Activated CD8-positive, alpha-beta memory T cell treated with anti-CD3 and anti-CD28 coated beads, Interleukin-2, amount 10 ng/mL, durations not matched to agents 7 days and 5 days (primary cell): ENCODE measurements at places on chromosomes 1 and 21. TPM values are rescaled to one million over a fixed set of nuclear protein-coding genes. Genes with fewer than 3 reads are reported as not detected.

The ZNF695 gene
- total RNA-seq: 0.23 TPM

DNA sequence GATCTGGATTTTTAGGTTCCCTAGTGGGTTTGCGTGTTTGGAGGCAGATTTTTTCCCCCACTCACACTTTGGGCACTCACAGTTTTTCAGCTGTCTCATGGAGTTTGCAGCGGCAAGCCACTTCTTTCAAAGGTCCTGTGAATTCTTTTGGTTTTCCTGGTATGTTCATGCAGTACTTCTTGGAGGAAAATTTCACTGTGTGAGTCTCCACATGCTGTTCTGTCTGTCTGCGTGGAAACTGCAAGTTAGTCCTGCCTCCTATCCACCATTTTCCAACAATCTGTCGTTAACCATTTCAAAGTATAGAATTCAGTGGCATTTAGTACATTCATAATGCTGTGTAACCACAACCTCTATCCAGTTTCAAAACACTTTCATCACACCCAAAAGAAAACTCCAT, 793 bp upstream of the FMO1 start:
- no peak for DNase-seq

GRCh38 chr21:43864313-43864961, 586 bp upstream of the AGPAT3 start:
- DNase-seq: no peak

DNA sequence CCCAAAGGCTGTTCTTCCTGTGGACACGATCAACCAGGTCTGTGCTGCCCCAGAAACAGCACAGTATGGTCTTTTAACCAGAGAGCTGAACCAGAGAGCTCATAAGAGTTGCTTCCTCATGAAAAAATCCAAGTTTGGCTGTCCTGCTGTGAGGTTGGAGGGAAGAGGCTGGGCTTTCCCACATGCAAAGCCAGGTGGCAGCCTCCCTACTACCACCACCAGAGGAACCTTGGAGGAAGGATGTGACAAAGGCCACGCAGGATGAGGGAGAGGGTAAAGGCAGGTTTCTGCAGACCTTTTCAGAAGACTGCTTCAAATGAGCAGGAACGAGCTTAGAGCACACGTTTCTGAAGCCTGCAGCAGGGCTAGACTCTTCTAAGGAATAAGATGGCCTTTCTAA, 27.1 kb downstream of the FAM78B start:
- DNase-seq: no peak
